ENCODE measurements at places on chromosomes 2 and 18. TPM values are rescaled to one million over a fixed set of nuclear protein-coding genes. Genes with fewer than 3 reads are reported as not detected.

Gene GAD1
- 4.7 TPM for total RNA-seq

Gene ITGAV
- total RNA-seq: 661 TPM

- H3K4me1 ChIP-seq: no peaks in the 10 kb centered on the region
- no peak overlapping the region for H3K27ac ChIP-seq
Observed at GRCh38 chr2:171210864-171211431, 50.3 kb upstream of the TLK1 start.

- peaks cover 8% of the 10 kb centered on the region for H3K4me1 ChIP-seq
- no peaks in the 10 kb centered on the region for H3K27me3 ChIP-seq
- no peak overlapping the region for H3K4me3 ChIP-seq
- no peaks in the 10 kb centered on the region for H3K36me3 ChIP-seq
- no peak overlapping the region for H3K27ac ChIP-seq
Observed at GRCh38 chr2:19676770-19677169, 225.0 kb downstream of the TTC32 start.

Gene PCARE
- not detected for total RNA-seq

GRCh38 chr2:126368758-126369157 lies 287.2 kb upstream of the GYPC start:
- no peak for DNase-seq
- H3K36me3 ChIP-seq: no peaks in the 10 kb centered on the region
- H3K4me1 ChIP-seq: peaks cover 6% of the 10 kb centered on the region
- H3K27ac ChIP-seq: no peak overlapping the region
- no peaks in the 10 kb centered on the region for H3K27me3 ChIP-seq

DNA sequence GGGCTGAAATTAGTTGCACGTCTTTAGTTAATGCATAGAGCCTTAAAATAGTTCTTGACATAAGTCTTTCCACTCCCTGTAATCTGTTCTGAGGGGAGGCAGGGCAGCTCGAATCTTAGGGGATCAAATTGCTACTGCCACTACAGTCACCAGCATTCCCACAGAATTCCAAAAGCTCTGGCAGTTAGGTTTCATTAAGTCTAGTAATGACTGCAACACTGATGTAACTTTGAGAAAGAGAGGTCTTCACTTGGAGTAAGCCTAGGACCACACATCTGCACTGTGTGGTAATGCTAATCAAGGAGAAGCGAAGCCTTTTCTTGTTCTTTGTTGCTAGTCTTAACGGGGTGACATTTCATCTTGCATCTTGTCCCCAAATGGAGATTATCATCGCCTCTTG lies 19.3 kb upstream of the NCK2 start:
- no peaks in the 10 kb centered on the region for H3K4me1 ChIP-seq
- DNase-seq: no peak
- no peaks in the 10 kb centered on the region for H3K36me3 ChIP-seq
- H3K27ac ChIP-seq: no peak overlapping the region
- H3K4me3 ChIP-seq: no peak overlapping the region
- no peaks in the 10 kb centered on the region for H3K27me3 ChIP-seq

GRCh38 chr2:174666312-174666711 lies 68.7 kb upstream of the WIPF1 start:
- no peak overlapping the region for H3K4me3 ChIP-seq
- DNase-seq: no peak
- H3K36me3 ChIP-seq: no peaks in the 10 kb centered on the region
- no peak overlapping the region for H3K27ac ChIP-seq

GRCh38 chr2:71190656-71191569 lies 36.0 kb downstream of the PAIP2B start:
- no peak for DNase-seq
- peaks cover 2% of the 10 kb centered on the region for H3K27me3 ChIP-seq
- H3K36me3 ChIP-seq: no peaks in the 10 kb centered on the region

GRCh38 chr2:45804987-45805755 lies 153.7 kb downstream of the PRKCE start:
- no peaks in the 10 kb centered on the region for H3K27me3 ChIP-seq
- H3K36me3 ChIP-seq: no peaks in the 10 kb centered on the region
- no peaks in the 10 kb centered on the region for H3K4me1 ChIP-seq
- H3K27ac ChIP-seq: no peak overlapping the region
- no peak for DNase-seq
- H3K4me3 ChIP-seq: no peak overlapping the region

All from astrocyte (in vitro differentiated cells and primary cell).